Immature natural killer cell (primary cell): ENCODE measurements at places on chromosomes 2 and 18. TPM values are rescaled to one million over a fixed set of nuclear protein-coding genes. Genes with fewer than 3 reads are reported as not detected.

DNA sequence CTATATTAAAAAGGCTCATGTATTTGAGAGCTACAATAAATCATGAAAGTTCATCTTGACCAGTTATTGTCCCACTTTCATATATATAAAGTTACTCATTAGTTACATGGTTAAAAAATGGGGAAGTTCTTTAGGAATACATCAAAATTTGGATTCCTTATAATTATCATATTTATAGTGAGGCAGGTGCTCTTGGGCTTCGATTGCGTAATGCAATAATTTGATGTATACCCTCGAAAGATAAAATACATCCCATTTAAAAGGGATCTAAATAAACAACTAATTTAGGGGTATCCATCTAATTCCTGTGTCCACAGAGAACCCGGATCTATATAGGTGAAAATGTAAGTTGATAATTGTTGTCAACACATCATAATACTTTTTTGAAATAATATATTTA lies 444.6 kb downstream of the RIT2 start:
- H3K27me3 ChIP-seq: no peaks in the 10 kb centered on the region
- H3K36me3 ChIP-seq: no peaks in the 10 kb centered on the region
- H3K4me1 ChIP-seq: no peaks in the 10 kb centered on the region
- H3K27ac ChIP-seq: no peak overlapping the region
- H3K4me3 ChIP-seq: no peak overlapping the region
- no peak for DNase-seq

- DNase-seq: no peak
- peaks cover 22% of the 10 kb centered on the region for H3K36me3 ChIP-seq
- H3K4me3 ChIP-seq: no peak overlapping the region
- H3K4me1 ChIP-seq: no peaks in the 10 kb centered on the region
- no peak overlapping the region for H3K27ac ChIP-seq
These were observed 42.5 kb downstream of the GPC1 start for GRCh38 chr2:240477916-240478315.

CD302 gene
- 2.4 TPM for polyA plus RNA-seq

DNA sequence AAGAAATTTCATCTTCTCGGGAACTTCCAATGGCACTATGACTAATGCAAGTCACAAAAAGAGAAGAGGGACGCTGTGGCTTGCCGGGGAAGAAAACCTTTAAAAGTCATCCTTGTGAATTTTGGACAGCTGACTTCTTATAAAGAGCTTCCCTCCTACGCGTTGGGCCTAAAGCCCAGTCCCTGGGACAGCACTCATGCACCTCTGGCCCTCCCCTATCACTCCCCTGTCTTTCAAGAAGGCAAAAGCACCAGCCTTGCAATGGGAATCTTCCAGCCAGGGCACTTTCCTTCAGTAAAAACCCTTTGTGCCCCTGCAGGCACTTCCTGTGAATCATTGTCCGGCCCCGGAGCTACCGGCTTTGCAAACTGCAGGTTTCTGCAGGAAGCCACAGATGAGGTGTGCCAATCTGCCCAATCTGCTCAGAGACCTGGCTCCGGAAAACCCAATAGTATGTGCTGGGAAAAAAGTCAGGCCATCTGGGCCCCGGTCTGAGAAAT lies 7.1 kb downstream of the MREG start:
- peak overlapping the region; percentile 81 for H3K27ac ChIP-seq
- peak overlapping the region; percentile 47 for H3K4me3 ChIP-seq
- H3K36me3 ChIP-seq: no peaks in the 10 kb centered on the region
- DNase-seq: peak; percentile 25

RTP5 gene
- not detected for polyA plus RNA-seq

DNA sequence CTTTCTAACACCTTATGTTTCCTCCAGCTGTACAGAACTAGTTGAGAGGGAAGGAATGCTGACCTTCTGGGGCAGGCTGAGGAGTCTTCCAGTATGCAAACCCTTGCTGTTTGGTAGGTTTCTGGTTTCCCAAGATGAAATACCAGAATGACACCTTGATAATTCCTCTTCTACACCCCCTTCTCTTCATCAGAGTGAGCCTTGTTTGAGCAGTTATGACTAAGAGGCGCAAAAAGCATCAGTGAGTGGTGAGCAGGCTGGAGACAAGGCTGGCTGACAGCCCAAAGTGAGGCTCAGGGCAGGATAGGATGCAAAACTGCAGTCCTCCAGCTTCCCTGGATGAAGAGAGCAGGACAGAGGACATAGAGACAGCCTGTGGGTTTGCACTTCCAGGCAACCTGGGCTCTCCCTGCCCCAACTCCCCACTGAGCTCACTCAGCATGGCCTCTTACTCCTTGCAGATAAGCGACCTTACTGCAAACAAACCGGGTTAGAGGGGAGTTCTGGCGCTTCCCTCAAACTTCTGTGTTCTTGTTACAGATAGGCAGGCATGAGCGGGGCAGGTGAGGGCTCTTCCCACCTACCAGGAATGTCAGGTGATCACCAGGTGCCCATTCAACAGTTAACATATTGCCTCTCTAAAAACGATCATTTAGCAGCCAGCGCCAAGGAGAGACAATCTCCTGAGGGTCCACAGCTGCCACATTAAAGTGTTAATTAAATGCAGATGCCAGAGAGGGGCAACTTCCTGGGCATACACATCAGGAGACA lies 5.4 kb downstream of the MPPE1 start:
- no peaks in the 10 kb centered on the region for H3K27me3 ChIP-seq
- no peak overlapping the region for H3K4me3 ChIP-seq
- DNase-seq: no peak
- H3K4me1 ChIP-seq: peaks cover 22% of the 10 kb centered on the region
- peaks cover 5% of the 10 kb centered on the region for H3K36me3 ChIP-seq
- H3K27ac ChIP-seq: no peak overlapping the region

DNA sequence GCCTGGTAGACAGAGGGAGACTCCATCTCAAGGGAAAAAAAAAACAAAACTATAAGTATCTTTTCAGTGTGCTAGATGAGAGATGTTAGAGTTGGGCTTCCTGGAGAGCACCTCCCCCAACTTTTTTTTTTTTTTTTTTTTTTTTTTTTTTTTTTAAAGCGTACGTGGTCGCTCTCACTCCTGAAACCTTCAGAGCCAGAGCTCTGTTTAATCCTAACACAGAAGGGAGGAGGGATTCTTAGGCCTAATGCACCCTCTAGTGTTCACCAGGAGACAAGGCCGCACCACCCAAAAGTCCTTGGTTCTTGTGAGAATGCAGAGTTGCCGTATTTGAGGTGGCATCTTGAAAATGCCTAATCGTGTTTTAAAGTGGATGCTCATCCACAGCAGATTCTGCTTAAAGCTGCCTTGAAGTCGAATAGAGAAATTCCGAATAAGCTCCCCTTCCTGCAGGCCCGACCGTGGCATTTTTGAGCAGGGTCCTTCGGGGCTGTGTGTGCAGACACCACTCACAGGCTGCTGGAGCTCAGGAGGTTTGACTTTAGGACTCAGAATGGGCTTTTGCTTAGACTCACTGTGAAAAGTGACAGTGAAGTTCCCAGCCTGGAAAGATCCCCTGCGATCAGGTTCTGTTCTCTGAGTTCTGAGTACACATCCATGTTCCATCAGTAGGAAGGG lies 252.6 kb downstream of the AGAP1 start:
- H3K27me3 ChIP-seq: peaks cover 7% of the 10 kb centered on the region
- H3K27ac ChIP-seq: no peak overlapping the region
- H3K36me3 ChIP-seq: peaks cover 10% of the 10 kb centered on the region
- peaks cover 2% of the 10 kb centered on the region for H3K4me1 ChIP-seq
- no peak overlapping the region for H3K4me3 ChIP-seq
- DNase-seq: peak; percentile 68

GRCh38 chr18:9537677-9538076 lies 62.4 kb downstream of the RALBP1 start:
- H3K27me3 ChIP-seq: no peaks in the 10 kb centered on the region
- H3K4me1 ChIP-seq: peaks cover 1% of the 10 kb centered on the region
- H3K36me3 ChIP-seq: peaks cover 20% of the 10 kb centered on the region
- no peak overlapping the region for H3K27ac ChIP-seq
- H3K4me3 ChIP-seq: no peak overlapping the region

DNA sequence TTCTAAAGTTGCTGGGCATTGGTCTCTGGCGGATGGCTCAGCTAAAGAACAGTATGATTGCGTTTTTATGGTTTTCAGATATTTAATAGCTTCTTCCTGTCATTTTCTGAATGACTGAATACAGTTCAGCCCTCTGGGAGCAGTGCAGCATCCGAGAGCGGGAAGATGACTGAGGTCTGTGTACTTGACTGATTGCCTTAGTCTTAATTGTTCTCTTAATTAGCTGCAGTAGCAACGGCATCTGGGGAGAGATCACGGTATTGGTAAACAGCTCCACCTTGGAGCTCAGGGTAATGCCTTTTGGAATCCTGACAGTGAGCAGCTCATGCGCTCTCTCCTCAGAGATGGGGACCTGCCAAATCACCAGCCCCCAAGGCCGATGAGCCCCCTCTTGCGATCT lies 481.4 kb upstream of the SPRED2 start:
- H3K27ac ChIP-seq: no peak overlapping the region
- H3K36me3 ChIP-seq: no peaks in the 10 kb centered on the region
- no peak for DNase-seq
- H3K4me3 ChIP-seq: no peak overlapping the region

GRCh38 chr2:71125506-71126294 lies 4.3 kb downstream of the MCEE start:
- peaks cover 31% of the 10 kb centered on the region for H3K4me1 ChIP-seq
- H3K27me3 ChIP-seq: no peaks in the 10 kb centered on the region

GRCh38 chr18:36826556-36826955 lies 2.2 kb downstream of the TPGS2 start:
- H3K4me1 ChIP-seq: peaks cover 38% of the 10 kb centered on the region
- H3K4me3 ChIP-seq: no peak overlapping the region
- peaks cover 7% of the 10 kb centered on the region for H3K27me3 ChIP-seq

- no peaks in the 10 kb centered on the region for H3K4me1 ChIP-seq
- no peaks in the 10 kb centered on the region for H3K27me3 ChIP-seq
- DNase-seq: no peak
- no peaks in the 10 kb centered on the region for H3K36me3 ChIP-seq
These were observed 13.8 kb upstream of the PLA2R1 start for GRCh38 chr2:160076241-160076640.

FMNL2 gene
- polyA plus RNA-seq: 0.08 TPM

DNA sequence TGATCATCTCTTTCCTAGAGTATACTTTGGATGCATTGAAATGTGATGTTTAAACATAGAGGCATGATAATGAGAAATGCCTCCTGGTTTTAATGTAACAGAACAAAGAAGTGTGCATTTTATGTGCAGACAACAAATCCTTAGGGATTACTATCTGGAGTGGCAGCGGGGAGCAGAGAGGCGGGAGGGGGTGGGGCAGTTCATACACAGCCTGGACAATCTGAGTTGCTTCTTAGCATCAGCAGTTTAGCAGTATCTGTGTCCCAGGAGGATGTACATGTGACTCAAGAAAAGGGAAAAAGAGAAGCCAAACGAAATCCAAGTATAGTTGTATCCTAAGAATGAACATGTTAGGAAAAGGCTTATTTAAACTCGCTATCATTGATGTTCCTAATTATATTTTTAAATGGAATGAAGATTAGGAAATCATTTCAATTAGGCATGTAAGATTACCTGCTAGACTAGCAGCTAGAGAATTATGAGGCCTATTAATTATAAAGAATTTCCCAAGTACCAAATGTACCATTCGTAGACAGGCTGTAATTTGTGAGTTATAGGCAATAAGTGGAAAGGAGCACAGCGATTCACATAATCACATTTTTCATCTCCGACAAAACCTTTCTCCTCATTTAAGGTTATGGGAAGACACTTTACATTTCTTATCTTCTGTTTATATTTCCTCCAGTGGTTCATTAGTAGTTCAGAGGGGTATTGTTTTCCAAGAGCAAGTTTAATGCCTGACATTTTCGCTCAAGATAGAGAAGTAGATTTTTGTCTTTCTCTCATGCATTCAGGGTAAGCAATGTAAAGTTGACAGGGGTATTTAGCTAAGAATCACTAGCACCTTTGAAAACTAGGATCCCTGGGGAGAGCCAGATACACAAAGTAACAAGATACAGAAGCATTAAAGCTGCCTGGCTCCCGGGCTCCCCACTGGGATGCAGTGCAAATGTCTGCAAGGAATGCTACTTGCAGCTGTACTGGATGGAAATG lies 141.3 kb upstream of the NOSTRIN start:
- no peaks in the 10 kb centered on the region for H3K36me3 ChIP-seq
- DNase-seq: no peak
- no peaks in the 10 kb centered on the region for H3K27me3 ChIP-seq
- no peak overlapping the region for H3K27ac ChIP-seq
- no peak overlapping the region for H3K4me3 ChIP-seq

GRCh38 chr2:20491739-20492531 lies 45.1 kb downstream of the RHOB start:
- no peaks in the 10 kb centered on the region for H3K4me1 ChIP-seq
- H3K4me3 ChIP-seq: no peak overlapping the region
- H3K27ac ChIP-seq: no peak overlapping the region
- no peaks in the 10 kb centered on the region for H3K27me3 ChIP-seq

TMEM37 gene
- polyA plus RNA-seq: not detected

HPCAL1 gene
- 88.9 TPM for polyA plus RNA-seq

MFSD2B gene
- not detected for polyA plus RNA-seq

GRCh38 chr18:5651736-5652135 lies 107.9 kb upstream of the EPB41L3 start:
- H3K27ac ChIP-seq: no peak overlapping the region
- peaks cover 2% of the 10 kb centered on the region for H3K27me3 ChIP-seq
- H3K36me3 ChIP-seq: no peaks in the 10 kb centered on the region
- H3K4me3 ChIP-seq: no peak overlapping the region
- DNase-seq: no peak

GRCh38 chr2:24021122-24021998 lies 11.5 kb downstream of the MFSD2B start:
- peaks cover 3% of the 10 kb centered on the region for H3K36me3 ChIP-seq
- H3K27ac ChIP-seq: no peak overlapping the region
- DNase-seq: peak; percentile 6
- no peaks in the 10 kb centered on the region for H3K4me1 ChIP-seq

GRCh38 chr2:117108741-117109267 lies 705.7 kb upstream of the DDX18 start:
- H3K27me3 ChIP-seq: no peaks in the 10 kb centered on the region
- DNase-seq: no peak
- no peaks in the 10 kb centered on the region for H3K4me1 ChIP-seq

GRCh38 chr18:69387186-69387585 lies 13.5 kb upstream of the DOK6 start:
- peaks cover 9% of the 10 kb centered on the region for H3K27me3 ChIP-seq
- H3K27ac ChIP-seq: no peak overlapping the region
- H3K36me3 ChIP-seq: no peaks in the 10 kb centered on the region
- DNase-seq: no peak
- no peak overlapping the region for H3K4me3 ChIP-seq

LYPD1 gene
- not detected for polyA plus RNA-seq

DNA sequence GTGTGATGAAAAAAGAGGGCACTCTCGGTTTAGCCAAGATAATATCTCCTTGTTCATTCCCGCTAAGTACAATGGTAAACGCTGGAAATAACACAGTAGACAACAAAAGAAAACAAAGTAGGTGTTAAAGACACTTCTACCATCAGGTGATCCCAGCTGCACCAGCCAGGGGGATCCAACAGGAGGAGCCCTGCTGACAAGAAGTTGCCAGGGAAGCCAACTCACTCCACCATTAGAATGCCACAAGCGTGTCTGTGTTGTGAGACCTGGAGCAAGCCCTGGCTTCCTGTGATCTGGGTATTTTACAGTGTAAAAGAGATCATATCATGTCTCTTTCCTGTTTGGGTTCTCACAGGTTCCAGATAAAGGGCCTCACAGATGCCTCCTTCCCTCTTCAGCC lies 117.0 kb downstream of the GRB14 start:
- no peaks in the 10 kb centered on the region for H3K27me3 ChIP-seq
- no peaks in the 10 kb centered on the region for H3K36me3 ChIP-seq
- no peak for DNase-seq
- H3K4me3 ChIP-seq: no peak overlapping the region
- no peak overlapping the region for H3K27ac ChIP-seq
- H3K4me1 ChIP-seq: peaks cover 24% of the 10 kb centered on the region

KDSR gene
- polyA plus RNA-seq: 37.7 TPM
